ENCODE measurements at places on chromosomes 2 and 18.

GRCh38 chr2:42196070-42196402 is 26.9 kb downstream of the EML4 start:
- no peak for DNase-seq

GRCh38 chr2:138336146-138336545 is 165.4 kb upstream of the SPOPL start:
- no peak for DNase-seq

GRCh38 chr18:34805103-34805877 is 95.2 kb downstream of the DTNA start:
- DNase-seq = no peak

DNA sequence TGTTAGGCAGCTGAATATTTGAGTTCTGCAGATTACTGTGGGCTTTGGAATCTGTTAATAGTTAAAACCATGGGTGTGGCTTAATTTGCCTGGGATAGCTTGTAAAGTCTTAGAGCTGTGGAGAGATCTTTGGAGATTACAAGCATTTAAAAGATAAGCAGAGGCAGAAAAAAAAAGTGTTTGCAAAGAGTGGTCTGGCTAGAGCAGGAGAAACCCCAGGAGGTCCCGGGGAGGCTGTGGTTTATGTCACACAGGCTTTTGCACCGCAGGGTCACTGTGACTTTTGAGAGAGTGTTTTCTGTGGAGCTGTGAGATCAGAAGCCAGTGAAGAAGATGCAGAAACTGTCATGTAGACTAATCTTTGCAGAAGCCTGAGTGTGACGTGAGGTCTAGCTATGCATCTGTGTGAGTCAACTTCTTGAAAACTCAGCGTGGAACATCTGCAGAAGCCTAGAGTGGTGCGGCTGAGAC is 49.0 kb downstream of the SETBP1 start:
- peak; percentile 41 for DNase-seq

GRCh38 chr2:240467659-240468302 is 32.3 kb downstream of the GPC1 start:
- DNase-seq = peak; percentile 14

- no peak for DNase-seq
Measured at GRCh38 chr18:54389143-54389505, 31.4 kb downstream of the C18orf54 start.

DNA sequence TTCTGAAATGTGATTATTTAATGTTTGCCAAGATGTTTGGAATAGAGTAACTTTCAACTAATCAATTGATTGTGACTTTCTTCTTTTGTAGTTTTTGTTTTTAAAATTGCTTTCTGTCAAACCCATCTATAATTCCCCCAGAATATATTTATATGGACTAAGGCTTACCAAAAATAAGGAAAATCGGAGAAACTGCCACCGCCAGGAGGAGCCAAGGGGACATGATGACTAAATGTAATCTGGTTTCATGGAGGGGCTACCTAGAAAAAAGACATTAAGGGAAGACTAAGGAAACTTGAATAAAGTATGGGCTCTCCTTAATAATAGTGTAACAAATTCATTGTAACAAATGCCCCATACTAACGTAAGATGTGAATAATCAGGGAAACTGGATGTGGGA is 19.5 kb downstream of the BOLA3 start:
- no peak for DNase-seq

DNA sequence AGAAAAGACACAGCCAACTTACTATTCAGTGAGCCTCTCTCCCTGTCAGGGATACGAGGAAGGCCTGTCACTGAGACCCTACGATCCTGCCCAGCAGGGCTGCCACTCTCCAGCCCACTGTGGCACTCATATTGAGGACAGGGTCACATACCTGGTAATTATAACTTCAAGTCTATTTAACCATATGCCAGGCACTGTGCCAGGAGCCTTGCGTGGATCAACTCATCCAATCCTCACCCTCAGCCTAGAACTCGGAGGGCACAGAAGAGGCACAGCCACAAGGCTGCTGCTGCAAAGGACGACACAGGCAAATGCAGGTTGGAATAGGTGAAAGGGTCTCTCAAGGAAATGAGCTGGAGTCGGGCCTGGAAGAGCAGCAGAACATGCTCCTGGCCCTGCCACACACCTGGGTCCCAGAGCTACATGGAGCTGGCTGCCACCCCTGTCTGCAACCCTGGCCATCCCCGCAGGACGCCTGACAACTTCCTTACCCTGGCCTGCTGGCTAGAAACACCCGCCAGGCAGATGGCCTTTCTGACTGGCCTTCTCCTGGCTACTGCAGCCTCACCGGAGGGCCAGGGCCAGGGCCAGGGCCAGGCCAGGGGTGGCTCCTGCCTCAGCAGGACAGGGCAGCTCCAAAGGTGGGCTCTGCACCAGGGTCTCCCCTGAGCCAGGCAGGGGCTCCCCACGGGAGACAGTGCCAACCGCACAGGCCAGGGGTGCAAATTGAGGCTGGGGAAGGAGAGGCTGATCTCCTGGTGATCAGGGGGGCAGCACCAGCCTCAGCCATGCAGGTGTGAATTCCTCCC is 32.1 kb upstream of the SLC66A3 start:
- DNase-seq = no peak

DNA sequence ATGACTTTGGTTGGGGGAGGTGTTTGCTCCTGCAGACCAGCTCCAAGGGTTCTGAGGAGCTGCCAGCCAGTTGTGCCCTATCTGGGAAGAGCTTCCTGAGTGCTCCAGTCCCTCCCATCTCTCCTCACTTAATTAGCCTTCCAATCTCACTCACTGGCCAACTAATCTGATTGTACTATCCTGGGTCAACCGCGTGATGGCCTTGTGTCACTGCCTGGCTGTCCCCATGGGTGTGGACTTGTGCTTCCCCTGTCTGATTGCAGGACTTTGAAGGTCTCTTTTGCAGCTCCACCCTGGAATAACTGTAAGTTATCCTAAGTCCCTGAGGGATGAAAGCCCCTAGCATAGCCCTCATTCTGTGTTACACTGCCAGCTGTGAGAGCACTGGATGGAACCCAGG is 65.0 kb downstream of the SLC4A5 start:
- DNase-seq = no peak

- DNase-seq = no peak
Measured at GRCh38 chr18:41128545-41128944, 826.5 kb upstream of the PIK3C3 start.

DNA sequence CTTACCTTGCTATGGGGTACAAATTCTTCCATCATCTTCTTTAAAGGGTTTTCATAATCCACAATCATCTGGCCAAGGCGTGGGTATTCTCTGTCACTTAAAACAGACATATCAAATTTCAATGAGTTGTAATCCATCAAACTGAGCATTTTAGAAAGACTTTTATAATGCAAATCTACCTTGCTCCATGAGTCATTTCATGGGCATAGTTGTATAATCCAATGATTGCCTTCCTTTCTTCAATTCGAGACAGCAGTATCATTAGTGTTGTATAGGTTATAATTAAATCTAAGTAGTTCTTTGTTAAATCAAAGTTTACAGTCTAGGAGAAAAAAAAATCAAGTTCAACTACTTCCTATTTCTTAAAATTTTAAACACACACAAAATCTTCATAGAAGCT is 36.3 kb downstream of the NCKAP1 start:
- DNase-seq = no peak

DNA sequence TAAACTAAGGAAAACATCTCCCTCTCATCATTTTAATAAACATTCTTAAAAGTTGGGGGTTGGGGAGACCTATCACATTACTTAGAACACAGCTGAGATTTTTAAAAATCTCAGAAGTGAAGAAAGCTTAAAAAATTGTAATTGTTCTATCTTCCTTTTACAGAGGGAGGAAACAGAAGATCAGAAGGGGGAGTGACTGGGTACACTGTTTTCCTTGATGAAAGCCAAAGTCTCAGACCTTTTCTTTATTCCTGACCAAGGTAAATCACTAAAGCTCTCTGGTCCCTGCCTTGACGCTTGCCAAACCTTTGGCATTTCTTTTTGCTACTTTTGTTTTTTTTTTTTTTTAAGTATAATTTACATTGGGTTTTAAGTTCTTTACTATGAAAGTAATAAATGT is 85.0 kb upstream of the DTNB start:
- no peak for DNase-seq

DNA sequence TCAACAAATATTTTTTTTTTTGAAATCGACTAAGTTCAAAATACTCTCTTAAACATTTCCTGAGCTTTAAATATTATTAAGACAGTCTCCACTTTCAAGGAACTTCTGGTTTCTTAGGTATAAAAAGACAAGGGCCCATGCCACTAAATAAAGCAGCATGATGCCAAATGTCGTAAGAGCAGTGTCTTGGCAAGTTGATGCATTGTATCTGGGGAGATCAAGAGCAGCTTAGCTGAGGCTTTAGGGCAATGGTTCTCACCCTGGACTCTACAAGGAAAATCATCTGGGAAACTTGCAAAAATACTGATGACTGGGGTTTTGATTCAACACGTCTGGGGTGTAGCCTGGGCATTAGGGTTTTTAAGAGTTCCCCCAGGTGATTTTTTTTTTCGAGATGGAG is 41.3 kb downstream of the COL4A3 start:
- no peak for DNase-seq

DNA sequence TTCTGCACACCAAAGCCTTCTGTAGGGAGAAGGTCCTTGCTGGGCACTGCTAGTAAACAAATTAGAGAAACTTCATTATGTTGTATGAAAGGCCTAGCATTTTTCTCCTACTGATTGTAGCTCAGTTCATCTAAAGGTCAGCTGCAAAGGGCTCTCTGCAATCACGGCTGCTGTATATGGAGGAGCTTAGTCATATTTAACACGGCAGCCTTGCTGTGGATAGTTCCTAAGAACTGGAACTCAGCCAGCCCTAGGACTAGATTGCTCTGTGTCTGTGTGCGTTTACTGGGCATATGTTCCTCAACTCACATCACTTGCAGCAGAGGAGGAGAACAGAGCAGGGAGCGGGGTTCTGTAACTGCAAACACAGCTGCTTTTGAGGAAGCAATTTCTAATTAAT is 1103.9 kb upstream of the KLHL29 start:
- no peak for DNase-seq

DNA sequence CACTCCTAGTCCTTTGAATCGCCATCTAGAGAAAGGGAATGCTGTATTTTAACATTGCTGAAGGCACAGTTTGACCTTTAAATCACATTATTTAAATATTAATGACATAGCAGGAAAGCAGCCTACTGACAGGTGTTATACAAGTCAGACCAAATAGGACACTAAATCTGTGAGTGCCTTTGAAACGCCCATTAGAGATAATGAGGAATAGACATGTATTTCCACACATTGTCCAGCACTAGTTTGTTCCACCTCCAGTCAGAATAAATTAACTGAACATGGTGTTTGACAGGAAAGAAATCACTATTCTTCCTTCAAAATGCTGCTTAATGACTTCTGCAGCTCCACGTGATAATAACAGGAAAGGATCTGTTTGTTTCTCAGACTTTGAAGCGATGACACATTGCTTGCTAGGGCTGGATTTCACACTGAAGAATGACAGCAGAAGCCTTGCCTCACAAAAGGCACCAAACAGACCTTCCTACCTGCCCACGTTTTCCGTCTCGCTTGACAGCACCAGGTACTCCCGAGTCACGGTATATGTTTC is 90.5 kb upstream of the DDX18 start:
- DNase-seq = no peak

GRCh38 chr2:142989273-142990204 is 112.1 kb downstream of the KYNU start:
- DNase-seq = no peak

- DNase-seq = no peak
Measured at GRCh38 chr18:77032181-77032701, 100.3 kb downstream of the MBP start.

GRCh38 chr18:11553098-11553940 is 56.1 kb upstream of the SLC35G4 start:
- peak; percentile 20 for DNase-seq

- DNase-seq = no peak
Measured at GRCh38 chr2:173358616-173359015, 3.9 kb downstream of the CDCA7 start.

DNA sequence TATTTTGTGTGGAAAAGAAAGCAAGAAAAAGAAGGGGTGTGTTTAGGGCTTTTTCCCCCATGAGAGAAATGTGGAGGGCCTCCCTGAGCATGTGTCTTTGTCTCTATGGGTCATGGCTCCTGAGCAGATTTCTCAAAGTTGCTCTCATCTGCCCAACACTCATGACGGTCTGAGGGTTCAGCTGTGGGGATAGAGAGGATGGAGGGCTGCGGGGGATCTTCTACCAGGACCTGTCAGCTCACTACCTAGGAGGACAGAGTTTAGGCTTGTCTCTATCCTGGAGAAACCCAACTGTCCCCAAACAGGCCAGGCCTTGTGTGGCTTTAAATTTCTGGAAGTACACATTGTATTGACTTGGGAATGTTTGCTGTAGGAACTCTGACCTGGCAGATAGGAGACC is 342.2 kb downstream of the MYCN start:
- DNase-seq = no peak

DNA sequence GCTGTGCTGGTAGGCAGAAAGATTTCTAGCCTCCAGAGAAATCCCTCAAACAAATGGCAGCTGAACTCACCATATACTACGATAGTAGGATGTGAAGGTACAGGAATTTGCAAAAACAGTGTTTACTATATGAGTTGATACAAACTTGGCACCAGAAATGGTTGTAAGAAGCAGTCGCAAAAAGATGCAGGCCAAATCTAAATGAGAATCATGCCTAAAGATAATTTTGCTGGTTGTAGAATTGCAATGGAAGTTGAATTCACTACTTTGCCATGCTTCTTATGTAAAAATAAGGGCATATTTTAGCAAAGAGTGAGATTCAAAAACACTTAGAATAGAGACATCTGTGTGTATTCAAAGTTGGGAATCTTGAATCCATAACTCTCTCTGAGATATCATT is 924.7 kb downstream of the SUCLG1 start:
- no peak for DNase-seq

GRCh38 chr2:119693967-119694366 is 15.0 kb downstream of the TMEM177 start:
- DNase-seq = no peak

DNA sequence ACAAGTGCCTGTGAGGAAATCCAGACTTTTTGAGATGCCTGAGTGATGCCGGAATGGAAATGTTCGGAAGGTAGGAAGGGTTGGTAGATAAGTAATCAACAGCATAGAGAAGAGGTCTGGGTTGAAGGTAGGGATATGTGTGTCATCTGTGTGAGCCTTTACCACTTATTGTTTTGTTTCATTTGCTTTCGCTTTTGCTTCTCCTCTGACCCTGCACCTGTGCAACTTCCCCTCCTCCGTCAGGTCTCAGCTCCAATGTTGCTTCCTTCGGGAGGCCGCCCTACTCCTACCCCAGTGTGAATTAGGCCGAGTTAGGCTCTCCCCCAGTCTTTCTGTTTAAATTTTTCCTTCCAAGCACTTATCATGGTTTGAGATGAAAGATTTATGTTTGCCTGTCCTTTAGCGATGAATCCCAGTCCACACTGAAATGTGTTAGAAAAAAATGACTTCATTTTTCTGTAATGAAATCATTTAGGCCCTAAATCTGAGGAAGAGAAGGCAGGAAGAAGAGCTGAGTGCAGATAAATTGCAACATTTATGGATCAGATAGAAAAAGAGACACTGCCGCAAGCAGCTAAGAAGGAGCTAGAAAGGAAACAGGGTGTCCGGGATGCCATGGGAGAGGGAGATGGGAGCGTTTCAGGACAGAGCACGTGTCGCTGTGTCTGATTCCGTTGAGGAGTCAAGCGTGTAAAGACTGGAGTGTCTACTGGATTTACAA is 139.6 kb upstream of the PELI1 start:
- peak; percentile 33 for DNase-seq
